ENCODE measurements at places on chromosomes 3 and 15.

DNA sequence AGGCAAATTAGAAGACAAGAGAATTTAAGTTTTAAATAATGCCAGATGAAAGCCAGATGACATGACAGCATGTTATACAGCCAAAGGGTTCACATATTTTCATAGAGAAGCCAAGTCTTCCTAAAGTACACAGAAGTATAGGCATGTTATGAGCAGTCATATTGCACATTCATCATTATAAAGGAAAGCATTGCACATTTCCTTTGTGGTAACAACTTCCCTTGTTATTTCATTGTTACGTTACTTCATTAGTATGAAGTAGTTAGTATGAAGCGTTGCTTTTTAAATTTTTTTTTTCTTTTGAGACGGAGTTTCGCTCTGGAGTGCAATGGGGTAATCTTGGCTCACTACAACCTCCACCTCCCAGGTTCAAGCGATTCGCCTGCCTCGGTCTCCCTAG lies 4.6 kb upstream of the ABCC5 start:
- DNase-seq = no peak

DNA sequence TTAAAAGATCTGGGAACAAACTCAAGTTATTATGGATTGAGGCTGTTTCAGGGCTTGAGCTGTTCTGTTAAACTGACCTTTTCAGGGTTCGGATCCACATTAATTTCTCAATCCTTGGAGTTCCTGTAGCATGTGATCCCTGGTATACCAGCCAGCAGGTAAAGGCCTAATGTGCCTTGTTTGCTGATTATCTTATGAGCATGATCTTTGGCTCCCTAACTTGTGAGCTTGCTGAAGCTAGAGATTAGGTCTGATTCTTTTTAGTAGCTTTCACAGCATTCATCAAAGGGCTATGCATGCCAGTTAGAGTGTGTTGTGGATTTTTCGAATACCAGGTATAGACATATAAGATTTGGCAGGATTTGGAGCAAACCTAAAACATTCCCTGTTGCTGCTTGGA lies 10.3 kb downstream of the CORO2B start:
- DNase-seq = no peak

- DNase-seq = no peak
Observed at GRCh38 chr15:68113273-68113672, 59.2 kb downstream of the PIAS1 start.

GRCh38 chr3:34174740-34175139 lies 376.3 kb downstream of the PDCD6IP start:
- no peak for DNase-seq

DNA sequence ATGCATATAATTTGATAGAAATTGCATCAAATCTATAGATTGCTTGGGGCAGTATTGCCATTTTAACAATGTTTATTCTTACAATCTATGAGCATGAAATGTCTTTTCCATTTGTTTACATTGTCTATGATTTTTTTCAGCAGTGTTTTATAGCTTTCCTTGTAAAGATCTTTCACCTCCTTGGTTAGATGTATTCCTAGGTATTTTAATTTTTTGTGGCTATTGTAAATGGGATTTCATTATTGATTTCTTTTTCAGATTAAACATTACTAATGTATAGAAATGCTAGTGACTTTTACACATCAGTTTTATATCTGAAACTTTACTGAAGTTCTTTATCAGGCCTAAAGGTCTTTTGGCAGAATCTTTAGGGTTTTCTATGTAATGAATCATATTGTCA lies 237.6 kb upstream of the STAC start:
- DNase-seq = no peak

- no peak for DNase-seq
Observed at GRCh38 chr15:43859546-43859945, 32.7 kb downstream of the WDR76 start.

- no peak for DNase-seq
Observed at GRCh38 chr3:105622169-105622568, 246.6 kb downstream of the CBLB start.

- no peak for DNase-seq
Observed at GRCh38 chr3:156553705-156554356, 1.1 kb downstream of the SSR3 start.

DNA sequence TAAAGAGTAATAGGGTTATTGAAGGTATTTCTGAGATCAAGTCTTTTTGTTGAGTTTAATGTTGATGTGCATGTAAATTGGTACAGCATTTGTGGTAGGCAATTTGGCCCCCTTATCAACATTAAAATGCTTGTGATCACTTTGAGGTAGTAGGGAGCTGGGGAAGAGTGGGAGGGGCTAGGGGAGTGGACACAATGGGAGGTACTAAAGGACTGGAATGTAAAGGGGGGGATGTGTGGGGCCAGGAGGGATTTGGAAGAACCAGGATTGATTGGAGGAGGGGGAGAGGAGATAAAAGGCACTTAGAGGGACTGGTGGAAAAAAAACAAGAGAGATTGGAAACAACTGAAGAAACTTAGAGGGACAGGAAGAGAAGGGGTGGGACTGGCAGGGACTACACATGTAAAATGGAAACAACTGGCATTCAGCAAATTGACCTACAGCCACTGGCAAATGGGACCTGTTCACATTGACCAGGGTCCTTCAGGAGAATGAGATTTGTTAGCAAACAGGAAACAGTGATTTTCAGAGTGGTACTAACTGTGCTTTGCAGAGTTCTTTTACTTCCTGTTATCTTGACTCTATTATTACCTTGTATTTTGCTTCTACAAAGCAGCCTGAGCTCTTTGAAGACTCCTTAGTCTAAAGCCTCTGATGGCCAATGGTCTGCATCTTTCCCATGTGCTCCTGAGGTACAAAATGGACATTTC lies 47.8 kb upstream of the ZBTB38 start:
- no peak for DNase-seq

DNA sequence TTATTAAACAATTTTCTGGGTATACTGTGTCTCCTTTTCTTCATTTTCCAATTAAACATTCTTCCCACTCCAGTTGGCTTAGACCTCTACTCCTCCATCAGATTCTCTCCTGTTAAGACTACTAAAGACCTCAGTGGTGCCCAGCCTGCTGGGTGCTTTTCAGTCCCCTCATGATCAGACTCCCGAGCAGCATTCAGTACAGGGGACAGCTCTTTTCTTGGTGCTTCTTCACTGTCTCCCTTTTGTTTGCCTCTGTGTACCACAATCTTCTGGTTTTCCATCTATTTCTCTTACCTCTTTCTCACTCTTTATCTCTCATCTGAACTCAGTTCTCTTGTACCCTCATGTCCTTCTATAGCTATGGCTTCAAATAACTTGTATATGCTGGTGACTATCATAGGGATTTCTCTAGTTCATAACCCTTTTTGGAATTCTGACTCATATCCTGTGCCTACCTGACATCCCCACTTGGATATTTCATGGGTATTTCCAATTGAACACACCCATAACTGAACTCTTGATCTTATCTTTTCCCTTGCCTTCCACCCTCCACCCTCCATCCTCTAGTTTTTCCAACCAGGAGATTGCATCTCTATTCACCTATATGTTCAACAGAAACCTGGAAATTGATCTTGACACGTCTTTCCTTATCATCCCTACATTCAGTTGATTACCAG lies 55.6 kb upstream of the ABHD10 start:
- DNase-seq = no peak

Measured in CD4-positive, alpha-beta T cell treated with Interleukin-10 for 1 hour (primary cell).